ENCODE measurements at places on chromosomes 5 and 9.

DNA sequence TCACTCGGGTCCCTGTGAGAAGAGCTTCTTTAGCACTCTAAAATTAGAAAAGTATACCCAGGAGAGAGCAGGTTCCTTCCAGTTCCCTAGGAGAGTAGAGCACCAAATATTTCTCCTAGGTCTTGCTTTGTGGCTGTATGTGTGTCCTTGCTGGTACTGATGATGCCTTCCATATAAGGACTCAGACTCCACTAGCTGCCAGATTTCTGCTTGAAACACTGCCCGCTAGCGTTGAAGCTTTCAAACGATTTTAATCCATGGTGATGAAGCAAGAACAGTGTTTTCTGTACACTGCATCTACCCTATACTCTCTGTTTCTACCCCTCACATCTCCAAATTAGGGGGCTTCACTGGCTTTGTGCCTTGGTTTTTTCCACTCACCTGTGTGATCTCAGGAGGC is 2.4 kb upstream of the SMC2 start:
- peak; percentile 81 for DNase-seq

- peak; percentile 86 for DNase-seq
Measured at GRCh38 chr9:122213589-122214413, 15.0 kb downstream of the LHX6 start.

GRCh38 chr5:103114440-103114839 is 5.5 kb downstream of the GIN1 start:
- DNase-seq: no peak

DNA sequence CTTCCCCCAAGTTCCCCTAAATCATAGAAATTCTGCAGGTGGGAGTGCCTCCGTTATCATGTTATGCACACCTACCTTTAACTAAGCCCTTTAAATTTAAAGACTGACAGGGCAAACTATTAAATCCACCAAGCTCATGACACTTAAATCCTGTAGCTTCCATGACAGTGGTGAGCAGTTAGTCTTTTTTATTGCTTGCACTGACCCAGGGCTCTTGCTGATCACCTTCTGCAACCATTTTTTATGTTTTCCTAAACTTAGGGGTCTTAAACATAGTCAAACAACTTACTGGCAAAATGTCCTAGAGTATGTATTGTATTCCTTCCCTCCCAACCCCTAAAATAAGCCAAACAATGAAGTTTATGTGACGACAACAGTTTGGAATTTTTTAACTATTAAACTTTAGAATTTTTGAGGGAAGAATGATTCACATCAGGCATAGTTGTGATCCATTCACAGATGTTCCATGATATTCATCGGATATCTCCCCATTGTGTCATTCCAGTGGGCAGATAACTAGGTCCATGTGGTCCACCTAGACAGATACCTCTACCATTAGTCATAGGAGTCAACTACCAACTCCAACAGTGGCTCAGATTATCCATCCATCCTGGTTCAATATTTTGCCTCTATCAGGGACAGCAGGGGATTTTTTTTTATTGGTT is 283.1 kb downstream of the ADAMTS6 start:
- DNase-seq: no peak

DNA sequence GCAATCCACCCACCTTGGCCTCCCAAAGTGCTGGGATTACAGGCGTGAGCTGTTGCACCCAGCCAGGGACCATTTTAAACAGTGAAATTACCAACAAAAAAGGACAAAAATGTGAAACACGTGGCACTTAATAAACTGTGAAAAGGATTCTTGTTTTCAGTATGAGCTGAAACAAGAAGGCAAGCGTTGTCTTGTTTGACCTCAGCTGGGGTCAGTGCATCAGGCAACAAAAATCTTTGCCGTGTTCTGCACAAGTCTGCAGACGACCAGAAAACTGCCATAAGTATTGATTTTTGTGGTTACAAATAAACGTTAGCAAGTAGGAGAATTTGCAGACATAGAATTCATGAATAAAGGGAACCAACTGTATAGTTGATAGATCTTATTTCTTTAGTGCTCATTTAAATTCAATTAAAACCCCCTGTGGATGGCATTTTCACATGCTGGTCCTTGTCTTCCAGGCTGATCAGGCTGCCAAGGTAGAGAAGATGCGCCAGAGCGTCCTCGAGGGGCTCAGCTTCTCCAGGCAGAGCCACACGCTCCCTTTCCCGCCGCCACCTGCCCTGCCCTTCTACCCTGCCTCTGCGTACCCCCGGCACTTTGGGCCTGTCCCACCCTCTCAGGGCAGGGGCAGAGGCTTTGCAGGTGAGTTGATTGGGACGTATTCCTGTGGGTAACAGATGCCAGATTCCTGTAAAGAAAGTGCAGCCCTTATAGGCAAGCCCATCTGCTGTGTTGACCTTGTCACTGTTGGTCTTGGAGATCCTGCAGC is 18.8 kb upstream of the PHF2 start:
- no peak for DNase-seq

- no peak for DNase-seq
Measured at GRCh38 chr5:146313027-146313426, 25.6 kb upstream of the POU4F3 start.

DNA sequence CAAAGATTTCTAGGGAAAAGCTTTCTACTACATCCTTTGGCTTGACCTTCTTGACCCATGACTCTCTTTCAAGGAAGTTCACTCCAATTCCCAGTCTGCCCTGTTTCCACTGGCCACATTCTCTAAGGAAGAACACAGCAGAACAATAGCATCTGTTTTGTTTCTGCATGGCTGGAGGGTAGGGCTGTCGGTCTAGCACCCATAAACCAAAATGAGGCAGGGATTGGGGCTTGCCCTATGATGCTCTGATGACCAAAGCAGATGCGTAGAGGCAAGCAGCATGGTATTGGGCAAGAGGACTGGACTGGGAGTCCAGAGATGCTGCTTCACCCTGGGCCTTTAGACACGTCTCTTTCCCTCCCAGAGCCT is 24.1 kb downstream of the GOLGA2 start:
- DNase-seq: no peak

DNA sequence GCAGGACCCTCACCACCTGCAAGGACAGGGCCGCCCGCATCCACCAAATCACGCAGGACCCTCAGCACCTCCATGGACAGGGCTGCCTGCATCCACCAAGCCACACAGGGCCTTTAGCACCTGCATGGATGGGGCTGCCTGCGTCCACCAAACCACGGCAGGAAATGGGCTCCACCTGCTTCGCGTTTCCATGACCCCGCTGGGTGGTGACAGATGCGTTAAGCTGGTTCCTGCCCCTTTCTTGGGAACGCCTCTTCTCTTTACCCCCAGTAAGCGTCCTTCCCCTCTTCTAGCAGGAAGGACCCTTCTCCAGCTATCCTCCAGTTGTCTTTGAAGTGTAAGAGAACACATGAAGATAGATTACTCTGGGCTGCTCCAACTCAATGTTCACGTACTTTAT is 13.5 kb downstream of the FBP1 start:
- no peak for DNase-seq

- no peak for DNase-seq
Measured at GRCh38 chr9:133107961-133108793, 12.9 kb downstream of the RALGDS start.

GRCh38 chr9:73270967-73271721 is 119.5 kb downstream of the ANXA1 start:
- DNase-seq: no peak

- no peak for DNase-seq
Measured at GRCh38 chr5:111379391-111379816, 132.9 kb downstream of the STARD4 start.

DNA sequence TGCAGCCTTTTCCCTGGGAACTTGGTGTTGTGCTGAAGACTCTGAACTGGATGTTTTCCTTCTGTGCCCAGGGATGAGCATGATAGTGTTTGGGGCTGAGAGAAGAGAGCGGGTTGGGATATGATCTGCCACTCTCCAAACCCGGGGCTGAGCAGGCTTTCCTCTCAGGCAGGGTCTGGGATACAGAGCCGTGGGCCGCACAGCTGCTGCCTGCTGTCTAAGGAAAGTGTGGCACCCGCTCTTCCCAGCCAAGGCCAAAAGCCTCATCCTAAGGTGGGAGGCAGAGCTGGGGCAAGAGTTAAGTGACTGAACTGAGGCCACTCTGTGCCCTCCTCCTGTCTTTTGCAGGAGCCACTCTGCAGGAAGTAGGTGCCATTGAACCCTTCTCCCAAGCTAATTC is 83.6 kb upstream of the PITX1 start:
- DNase-seq: no peak

- no peak for DNase-seq
Measured at GRCh38 chr9:11158676-11159075, 545.9 kb upstream of the PTPRD start.

DNA sequence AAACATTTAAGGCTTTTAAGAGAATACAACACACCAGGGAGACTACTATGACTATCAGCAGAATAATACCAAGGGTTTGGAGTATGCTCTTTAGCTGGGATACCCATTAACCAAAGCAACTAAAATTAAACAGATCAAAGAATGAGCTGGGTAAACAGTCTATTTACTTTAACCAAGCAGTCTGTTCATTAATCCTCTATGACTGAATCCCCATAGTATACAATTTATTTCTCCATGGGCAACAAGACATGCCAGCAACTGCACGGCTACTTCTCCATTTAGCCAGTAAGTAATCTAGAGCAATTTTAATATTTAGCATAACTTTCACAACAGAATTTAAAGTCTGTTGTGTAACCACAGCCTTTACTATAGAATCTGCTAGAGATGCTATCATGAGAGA is 77.6 kb downstream of the CDO1 start:
- peak; percentile 57 for DNase-seq

DNA sequence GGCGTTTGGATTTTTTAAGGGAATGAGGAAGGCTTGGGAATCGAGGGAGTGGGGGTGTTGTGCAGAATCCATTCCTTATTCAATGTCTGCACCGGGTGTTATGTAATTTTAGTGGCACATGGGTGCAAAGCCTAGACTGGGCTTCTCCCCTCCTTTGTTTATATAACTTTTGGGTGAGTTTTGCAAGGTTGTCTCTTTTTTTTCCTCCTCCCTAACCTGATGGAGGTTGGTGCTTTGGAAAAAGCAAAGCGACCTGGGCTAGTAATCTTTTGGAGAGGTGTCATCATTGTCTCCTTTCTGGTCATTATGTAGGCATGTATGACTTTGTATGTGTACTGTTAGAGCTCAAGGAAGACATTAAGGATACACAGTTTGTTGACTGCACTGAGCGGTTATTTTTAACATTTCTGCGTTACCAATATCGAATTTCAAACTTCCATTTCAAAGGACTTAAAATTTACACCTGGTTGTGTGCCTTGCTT is 3.1 kb downstream of the SMARCA2 start:
- DNase-seq: no peak

GRCh38 chr5:850511-851006 is at the start of gene ZDHHC11:
TSS of gene ZDHHC11 (minus strand) at chr5:850986. CDS start at chr5:850602, 384 bp downstream.
- no peak for DNase-seq

GRCh38 chr5:86885489-86886230 is 267.9 kb downstream of the COX7C start:
- no peak for DNase-seq

GRCh38 chr5:100780376-100780870 is 122.7 kb downstream of the ST8SIA4 start:
- DNase-seq: no peak

DNA sequence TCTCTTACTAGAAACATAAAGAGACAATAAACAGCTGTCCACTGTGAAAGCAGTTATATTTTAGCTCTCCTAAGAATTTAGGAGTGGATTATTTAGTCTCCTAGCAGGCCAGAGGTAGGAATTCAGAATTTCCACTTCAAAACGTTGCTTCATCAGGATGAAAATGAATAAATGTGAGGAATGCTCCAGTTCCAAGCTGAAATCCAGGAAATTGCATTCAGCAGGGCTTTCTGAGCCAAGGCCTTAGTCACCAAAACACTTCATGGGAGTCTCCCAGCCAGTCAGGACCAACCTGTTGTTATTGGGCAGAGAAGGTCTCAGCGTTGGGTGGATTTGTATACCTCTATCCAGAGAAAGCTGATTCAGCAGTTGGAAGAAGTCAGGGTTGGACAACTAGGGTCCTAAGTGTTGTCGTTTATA is 1040.3 kb downstream of the TLE1 start:
- no peak for DNase-seq
